ENCODE measurements at places on chromosomes 11 and 22. TPM values are rescaled to one million over a fixed set of nuclear protein-coding genes. Genes with fewer than 3 reads are reported as not detected.

CLDN5 gene
- 793 TPM for total RNA-seq

SPTBN2 gene
- total RNA-seq, result 22.6 TPM

YAP1 gene
- 109 TPM for total RNA-seq

KCNJ11 gene
- total RNA-seq, result 0.64 TPM

ART1 gene
- not detected for total RNA-seq

RTN4RL2 gene
- total RNA-seq, result 0.13 TPM

GRCh38 chr11:47869544-47870393, 21.6 kb upstream of the NUP160 start:
- DNase-seq, result no peak

DNA sequence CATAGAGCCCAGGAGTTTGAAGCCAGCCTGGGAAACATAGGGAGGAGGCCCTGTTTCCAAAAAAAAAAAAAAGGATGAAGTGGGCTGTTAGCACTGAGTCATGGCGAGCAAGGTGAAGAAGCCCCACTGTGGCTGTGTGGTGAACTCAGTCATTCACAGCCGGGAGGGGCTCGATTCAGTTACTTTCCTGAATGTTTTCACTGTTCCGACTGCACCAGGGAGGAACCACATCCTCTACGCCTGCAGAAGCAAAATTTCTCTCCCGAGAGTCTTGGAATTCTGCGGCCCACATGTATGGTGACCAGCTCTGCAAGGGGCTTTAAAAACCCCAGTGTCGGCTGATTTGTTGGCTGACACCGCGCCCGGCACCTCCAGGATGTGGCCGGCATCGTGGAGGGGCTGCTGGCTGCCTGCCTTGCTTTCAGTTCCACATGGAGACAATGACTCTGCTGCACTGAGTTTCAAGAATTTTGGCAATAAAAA, 27.8 kb upstream of the GRAMD4 start:
- DNase-seq, result peak; percentile 30

- no peak for DNase-seq
These were observed 37.6 kb downstream of the MS4A2 start for GRCh38 chr11:60125956-60126585.

DNA sequence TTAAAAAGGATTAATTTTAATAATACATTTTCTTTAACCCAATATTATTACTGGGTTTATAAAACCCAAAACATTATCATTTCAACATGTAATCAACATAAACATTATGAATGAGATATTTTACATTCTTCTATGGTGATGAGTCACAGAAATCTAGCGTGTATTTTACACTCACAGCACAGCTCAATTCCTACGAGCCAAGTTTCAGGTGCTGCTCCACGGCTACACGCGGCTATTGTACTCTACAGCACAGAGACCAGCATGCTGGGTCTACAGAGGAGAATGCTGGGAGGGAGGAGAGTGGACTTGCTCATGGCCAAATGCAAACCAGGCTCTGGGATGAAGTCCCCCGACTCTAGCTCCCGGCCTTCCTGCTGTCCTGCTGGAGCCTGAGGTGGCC, 72.0 kb upstream of the LMO1 start:
- no peak for DNase-seq

DNA sequence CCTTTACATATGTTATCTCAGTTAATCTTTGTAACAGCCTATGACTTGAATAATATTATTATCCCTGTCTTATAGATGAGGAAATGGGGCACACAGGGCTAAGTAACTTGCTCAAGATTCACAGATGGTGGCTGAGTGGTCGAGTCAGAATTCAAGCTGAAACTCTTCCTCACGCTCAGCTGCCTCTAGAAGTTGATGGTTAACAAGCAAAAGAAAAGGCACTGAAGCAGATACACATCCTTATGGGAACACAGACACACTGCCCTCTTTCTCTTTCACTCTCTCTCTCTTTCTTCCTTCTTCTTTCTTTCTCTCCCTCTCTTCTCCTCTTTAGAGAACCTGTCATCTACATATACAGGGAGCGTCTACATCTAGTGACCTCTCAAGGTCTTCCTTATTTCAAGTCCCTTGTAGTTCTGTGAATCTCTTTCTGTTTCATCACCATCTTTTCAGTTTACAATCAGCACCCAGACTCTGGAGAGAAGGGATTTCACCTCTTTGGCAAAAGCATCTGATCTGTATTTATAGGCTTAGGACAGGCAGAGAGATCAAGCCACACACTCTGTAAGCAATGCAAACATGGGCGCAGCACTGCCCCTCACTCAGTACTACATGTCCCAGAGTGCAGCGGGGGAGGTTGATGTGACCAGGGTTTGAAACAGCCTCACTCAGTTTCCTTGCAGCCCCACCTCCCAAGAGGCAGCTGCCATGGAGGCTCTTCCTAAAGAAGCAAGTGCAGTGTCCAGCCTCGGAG, 75.7 kb downstream of the GRAMD1B start:
- no peak for DNase-seq

DNA sequence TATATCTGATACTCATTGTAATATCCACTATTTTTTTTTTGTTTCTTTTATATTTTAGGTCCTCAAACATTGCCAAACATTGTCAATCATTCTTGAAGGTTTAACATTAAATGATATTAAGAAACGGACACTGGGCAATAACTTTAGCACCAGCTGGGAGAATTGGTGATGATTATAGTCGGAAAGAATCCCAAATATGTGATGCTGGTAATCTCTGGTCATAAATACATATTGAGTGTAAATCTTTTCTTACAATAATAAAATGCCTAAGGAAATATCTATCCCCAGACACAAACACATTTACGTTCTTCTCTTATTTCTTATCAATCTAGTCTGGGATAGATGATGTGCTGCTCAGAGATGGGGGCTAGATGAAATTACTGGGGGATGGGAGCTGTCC, 25.2 kb downstream of the OR51E2 start:
- DNase-seq, result no peak

DNA sequence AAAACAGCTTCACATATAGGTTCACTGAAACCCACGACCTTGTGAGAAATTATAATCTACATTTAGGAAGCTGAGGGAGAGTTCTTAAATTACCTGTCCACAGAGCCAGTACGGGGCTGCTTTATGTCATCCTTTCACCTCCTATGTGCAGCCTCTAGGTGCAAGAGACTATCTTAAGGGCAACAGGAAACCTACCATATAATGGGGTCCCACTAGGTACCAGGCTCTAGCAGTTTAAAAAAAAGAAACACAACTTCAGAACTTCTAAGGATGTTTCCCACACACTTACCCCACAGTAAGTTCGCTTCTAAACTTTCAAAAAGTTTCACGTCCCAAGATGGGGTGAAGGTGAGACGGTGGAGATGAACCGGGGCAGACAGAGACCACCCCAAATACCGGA, 573 bp downstream of the STK33 start:
- DNase-seq, result no peak

DNA sequence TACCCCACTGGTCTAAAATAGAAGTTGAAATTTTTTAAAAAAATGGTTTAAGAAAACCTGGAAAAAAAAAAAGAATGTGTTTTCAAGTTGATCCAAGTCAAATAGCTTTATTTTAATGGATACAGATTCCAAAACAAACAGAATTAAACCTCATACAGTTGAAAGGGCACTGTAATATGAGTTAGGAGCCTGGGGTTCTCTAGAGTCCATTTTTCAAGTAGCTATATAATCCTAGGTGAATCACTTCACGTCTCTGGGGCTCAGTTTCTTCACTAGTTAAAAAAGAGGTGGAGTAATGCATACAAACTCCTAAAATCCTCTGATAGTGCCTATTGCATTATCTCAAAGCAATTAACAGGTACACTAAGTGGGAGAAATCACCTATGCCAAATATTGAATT, 132.9 kb downstream of the BBOX1 start:
- no peak for DNase-seq

DNA sequence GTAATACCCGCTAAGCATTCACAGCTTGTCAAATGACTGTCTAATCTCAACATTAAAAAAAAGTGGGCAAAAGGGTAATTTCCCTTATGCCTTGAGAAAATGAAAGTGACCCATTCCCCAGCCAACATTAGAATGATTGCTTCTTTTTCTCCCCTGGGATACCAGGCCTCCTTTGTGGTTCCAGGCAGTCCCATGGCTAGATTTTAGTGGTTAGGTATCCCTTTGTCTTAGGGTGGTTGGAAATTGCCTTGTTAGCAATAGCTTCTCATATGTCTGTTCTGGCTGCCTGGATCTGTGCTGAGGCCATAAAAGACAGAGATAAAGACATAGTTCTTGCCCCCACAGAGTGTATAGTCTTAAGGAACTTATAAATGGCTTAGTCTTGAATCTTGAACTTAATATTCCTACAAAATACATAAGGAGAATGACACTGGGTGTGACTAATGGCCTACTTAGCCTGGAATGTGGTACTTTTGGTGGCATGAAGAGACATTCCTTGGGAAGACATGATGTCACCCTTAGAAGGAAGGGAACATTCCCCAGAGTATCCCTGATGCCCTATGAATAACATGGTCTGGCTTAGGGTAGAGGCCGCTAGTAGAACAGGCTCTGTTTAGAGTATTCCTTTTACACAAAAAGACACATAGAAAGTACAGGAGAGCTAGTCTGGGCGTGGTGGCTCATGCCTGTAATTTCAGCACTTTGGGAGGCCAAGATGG, 90.3 kb downstream of the ZBTB16 start:
- DNase-seq, result no peak

- DNase-seq, result peak; percentile 68
These were observed 9.8 kb upstream of the FAM111B start for GRCh38 chr11:59097113-59097708.

GRCh38 chr11:29328961-29329441, 687.8 kb downstream of the KCNA4 start:
- DNase-seq, result peak; percentile 58

- DNase-seq, result no peak
These were observed 14.1 kb upstream of the BCR start for GRCh38 chr22:23166042-23166831.

GRCh38 chr11:14249121-14249963, 109.6 kb downstream of the RRAS2 start:
- peak; percentile 65 for DNase-seq

DNA sequence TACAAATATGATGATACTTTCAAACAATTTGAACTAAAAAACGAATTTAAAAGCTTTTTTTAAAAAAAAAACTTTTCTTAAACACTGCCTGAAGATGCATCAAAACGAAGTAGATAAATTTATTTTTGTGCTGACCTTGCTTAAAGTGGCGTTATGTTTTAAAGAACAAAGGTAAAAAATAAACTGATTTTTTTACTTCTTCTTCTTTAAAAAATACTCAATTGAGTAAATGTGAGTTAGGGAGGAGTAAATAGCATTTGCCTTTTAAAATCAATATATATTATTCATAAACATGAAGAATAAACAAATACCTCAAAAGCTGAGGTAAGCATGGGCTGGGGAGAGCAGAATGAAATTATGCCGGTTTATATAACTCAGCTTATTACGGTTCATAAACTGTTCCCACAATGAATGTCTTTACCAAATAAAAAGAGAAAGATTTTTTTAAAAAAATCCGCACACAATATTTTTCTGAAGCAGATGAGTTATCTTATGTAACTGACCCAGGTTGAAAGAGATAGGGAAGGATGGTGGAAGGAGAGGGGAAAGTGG, 9.0 kb downstream of the PAX6 start:
- DNase-seq, result no peak

DNA sequence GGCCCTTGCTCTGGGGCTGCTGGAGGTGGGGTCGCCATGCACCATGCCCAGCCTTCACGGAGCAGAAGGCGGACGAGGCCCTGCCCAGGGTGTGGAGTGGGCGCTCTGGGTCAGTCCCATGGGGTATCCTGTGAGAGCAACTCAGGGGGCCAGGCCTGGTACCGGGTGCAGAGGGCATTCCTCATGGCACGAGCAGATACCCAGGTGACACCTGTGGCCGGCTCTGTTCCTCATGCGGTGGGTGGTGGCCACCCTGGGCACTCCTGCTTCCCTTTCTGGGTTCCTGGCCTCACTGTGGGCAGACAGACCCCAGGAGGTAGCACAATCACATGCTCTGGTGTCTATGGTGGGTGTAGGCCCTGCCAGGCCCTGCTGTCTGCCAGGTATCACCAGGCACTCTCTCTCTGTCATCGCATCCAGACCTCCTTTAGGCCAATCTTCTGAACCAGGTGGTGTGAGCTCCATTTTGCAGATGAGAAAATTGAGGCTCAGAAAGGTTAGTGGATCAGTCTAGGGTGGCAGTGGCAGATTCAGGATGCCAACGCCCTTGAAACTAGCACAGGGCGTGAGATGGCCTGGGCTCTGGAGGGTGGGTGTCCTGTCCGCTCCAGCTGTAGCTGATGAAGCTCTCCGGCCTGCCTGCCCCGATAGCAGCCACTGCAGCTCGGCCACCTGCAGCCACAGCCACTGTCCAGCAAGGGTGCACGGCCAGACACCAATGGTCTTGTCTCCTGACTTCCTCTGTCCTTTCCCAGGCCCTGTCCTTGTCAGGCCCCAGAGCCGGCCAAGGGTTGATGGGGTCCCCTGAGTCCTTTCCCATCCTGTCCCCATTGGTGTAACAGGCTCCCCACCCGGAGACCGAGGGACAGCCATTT, 15.1 kb downstream of the DGKZ start:
- no peak for DNase-seq

- DNase-seq, result no peak
These were observed 10.0 kb upstream of the ASCC2 start for GRCh38 chr22:29848111-29848510.

- DNase-seq, result no peak
These were observed 60.7 kb downstream of the STK33 start for GRCh38 chr11:8533332-8533731.
